ENCODE measurements at places on chromosomes 11 and 22.

- peak; percentile 92 for DNase-seq
Observed at GRCh38 chr11:120335908-120336640, at the start of gene ARHGEF12. Gene ARHGEF12, plus strand, starts transcription at chr11:120336413. Its CDS starts 831 bp downstream, at chr11:120337244.

GRCh38 chr22:24796056-24796455, 10.0 kb upstream of the SGSM1 start:
- DNase-seq: no peak

DNA sequence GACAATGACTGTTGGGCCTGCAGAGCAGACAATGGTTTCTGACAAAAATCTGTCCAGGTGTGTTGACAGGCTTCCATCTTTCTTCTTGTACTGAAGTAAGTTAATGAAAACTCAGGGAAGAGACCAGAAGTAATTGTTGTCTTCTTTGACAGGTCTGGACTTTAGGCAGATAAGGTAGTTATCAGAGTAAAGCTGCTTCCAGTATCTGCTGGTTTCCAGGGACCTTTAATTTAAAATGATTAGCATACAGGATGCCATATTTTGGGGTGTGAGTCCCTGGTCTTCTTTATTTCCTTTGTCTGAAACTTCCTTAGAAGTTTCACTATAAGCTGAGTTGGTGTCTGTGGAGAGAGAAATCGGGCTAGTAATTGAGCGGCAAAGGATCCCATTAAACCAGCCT, 1.4 kb downstream of the TMX2 start:
- DNase-seq: no peak

GRCh38 chr11:58757439-58757838, 25.7 kb upstream of the GLYAT start:
- DNase-seq: no peak

- DNase-seq: no peak
Observed at GRCh38 chr11:11374358-11375148, 21.5 kb upstream of the CSNK2A3 start.

- DNase-seq: no peak
Observed at GRCh38 chr22:49239264-49240015, 588.2 kb downstream of the BRD1 start.

- no peak for DNase-seq
Observed at GRCh38 chr11:14203321-14203720, 155.7 kb downstream of the RRAS2 start.

DNA sequence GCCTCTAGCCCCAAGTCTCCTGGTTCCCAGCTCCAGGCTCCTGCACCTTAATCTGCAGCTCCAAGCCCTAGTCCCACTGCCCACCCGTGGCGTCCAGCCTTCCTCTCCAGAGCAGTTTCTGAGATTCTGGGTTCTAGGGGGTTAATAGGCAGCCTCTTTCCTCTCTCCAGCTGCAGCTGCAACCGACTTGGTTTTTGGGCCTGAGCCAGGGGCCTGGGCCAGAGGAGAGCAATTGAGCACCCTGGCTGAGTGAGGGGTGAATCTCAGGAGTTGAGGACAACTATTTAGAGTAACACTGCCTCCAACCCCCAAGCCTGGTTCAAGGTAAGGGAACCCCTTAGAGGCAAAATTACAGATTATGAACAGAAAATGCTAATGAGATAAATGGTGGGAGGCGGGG, 9.0 kb upstream of the CHRM1 start:
- DNase-seq: no peak

GRCh38 chr11:38019072-38019775, 1421.2 kb upstream of the RAG2 start:
- no peak for DNase-seq

GRCh38 chr22:50485221-50486131, 1.2 kb upstream of the MIOX start:
- no peak for DNase-seq

DNA sequence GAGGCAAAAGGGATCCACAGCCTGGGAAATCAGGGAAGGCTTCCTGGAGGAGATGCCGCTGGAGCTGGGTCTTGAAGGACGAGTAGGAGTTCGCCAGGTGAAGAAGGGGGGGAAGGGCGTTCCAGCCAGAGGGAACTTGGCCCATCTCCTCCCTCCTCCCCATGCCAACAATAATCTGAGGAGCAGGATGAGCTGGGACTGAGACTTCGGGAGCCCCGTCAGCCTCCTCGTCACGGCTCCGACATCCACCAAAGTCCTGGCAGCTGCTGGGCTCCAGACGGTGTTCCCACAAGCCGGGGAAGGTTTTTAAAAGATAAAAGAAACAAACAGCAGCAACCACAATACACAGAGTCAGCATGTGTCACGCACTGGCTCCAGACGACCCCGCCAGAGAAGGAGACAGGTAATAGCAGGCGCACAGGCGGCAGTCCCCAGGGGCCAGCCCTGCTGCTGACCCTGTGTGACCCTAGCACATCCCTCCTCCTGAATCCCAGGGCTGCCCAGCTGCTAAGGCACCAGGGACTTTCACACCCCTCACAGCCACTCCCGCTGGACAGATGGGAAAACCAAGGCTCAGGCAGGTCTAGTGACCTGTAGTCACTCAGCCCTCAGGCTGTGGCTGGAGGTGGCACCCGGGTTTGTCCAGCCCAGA, 37.3 kb downstream of the NUP50 start:
- no peak for DNase-seq

DNA sequence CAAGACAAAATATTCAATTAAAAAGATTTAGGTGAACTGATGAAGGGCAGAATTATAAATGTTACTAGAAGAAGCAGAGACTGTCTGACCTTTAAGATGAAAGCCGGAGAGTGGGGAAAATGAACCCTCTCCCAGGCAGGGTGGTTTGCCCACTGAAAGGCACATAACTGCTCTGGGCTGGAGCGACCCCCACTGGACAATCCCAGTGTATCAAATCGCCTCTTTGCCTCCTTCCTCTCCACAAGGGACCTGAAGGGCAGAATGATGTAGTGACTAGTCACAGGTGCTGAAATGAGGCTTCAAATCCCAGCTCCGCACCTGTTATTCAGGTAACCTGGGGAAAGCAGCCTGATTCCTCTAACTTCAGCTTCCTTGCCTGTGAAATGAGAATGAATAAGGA, 69.0 kb downstream of the EFCAB6 start:
- no peak for DNase-seq

GRCh38 chr11:66885950-66886440, 29.1 kb downstream of the LRFN4 start:
- no peak for DNase-seq

DNA sequence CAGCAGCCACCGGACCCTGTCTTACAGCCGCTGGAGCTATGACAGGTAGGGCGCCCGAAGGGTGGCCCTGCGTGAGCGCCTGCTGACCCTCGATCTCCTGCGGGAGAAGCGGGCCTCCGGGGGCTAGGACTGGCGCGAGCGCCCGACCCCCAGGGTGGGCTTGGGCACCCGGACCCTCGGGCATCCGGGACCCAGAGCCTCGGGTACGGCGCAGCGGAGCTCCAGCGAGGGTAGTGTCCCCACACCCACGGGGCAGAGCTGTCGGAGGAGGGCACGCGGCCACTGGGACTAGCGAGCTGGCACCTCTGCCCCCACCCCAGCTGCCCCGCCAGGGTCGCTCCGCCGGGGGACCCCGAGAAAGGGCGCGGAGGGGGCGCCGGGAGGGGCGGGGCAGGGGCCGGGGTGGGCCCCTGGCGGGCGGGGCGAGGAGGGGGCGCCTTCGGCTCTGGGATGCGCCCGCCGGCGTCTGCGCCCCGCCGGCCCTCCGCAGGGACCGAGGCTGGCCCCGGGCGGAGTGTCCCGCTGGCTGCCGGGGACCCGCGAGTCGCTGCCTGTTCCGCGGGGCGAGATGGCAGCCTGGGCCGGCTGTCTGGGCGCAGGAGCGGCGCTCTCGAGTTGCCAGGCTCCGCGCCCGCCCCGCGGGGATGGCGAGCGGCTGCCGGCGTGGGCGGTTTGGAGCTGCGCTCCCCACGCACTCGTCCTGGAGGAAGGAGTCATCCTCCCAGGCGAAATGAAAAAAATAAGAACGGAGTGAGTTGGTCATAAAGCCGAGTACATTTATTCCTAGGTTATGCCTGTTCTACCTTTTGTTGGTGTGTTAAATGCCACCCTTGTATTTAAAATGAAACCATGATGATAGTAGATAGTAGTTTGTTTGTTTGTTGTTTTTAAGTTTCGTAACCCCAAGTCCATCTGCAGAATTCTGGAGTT, 32.4 kb downstream of the EIF3F start:
- no peak for DNase-seq

GRCh38 chr11:45585205-45585604, 80.2 kb downstream of the CHST1 start:
- no peak for DNase-seq

- no peak for DNase-seq
Observed at GRCh38 chr22:42863349-42863961, 6.4 kb upstream of the ARFGAP3 start.

DNA sequence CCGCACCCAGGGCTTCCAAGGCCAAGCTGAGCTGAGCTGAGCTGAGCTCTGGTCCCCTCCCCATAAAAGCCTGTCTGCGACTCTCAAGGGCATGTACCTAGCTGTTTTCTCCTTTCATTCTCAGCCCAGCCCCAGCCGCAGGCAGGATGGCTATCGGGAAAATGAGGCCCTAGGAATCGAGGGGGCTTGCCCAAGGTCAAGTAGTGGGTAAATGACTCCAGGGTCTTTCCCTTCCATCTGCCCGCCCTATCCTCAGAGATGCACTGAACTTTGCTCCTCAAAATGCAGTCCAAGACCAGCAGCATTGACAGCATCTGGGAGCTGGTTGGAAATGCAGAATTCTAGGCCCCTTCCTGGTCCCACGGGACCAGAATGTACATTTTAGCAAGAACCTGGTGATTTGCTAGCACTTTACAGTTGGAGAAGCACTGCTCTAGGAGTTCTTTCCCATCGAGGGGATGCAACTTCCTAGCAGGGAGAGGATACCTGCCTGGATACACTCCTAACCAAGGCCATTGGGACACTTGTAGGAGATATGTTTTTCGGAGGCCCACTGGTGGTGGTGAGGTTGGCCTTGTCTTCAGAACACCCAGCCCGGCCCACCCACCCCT, 43.2 kb upstream of the ACCSL start:
- no peak for DNase-seq

GRCh38 chr11:77865805-77866204, 44.9 kb downstream of the AAMDC start:
- no peak for DNase-seq

DNA sequence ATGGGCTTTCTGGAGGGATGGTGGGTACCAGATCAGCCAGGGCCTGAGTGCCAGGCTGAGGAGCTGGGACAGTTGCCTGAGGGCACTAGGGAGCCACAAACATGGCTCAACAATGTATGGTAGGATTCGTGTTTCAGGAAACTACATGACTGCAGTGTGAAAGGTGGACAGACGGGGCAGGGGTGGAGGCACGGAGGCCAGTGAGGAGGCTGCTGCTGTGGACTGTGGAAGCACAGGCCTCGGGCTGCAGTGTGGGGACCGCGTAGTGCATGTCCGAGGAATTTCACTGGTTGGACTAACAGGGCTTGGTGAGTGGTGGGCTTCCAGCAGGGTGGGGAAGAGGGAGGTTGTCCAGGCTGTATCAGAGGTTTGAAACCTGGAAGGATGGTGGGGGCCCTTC, 7.8 kb downstream of the P2RY2 start:
- no peak for DNase-seq

- DNase-seq: no peak
Observed at GRCh38 chr22:27718186-27719035, 83.1 kb downstream of the MN1 start.

DNA sequence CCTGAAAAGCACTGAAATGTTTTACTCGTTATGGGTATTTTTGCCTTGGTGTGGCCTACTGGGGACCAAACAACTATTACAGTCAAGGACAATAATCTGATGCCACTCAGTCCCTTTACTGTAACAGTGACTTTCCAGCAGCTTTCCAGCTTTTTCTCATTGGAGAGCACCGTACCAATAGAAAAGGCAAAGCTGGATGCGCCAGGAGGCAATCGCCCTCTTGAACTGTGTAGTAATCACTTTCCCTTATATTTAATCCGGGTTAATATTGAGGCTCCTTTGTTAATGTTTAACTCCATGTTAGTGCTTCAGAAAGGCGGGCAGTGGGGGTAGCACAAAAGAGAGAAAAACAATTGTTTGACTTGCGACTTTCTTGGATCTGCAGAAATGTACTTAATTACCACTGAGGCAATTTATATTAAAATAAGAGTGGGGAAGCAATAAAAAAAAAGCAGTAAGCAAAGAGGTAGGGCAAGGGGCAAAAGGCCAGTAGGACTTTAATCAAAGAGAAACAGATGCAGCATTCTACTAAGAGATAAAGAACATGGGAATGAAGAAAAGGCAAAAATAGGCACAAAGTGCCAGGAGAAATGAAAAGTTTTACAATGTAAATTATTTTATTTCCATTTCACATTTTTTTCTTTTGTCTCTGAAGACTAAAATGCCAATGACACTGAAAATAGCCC, 81.6 kb downstream of the LRRC4C start:
- no peak for DNase-seq

DNA sequence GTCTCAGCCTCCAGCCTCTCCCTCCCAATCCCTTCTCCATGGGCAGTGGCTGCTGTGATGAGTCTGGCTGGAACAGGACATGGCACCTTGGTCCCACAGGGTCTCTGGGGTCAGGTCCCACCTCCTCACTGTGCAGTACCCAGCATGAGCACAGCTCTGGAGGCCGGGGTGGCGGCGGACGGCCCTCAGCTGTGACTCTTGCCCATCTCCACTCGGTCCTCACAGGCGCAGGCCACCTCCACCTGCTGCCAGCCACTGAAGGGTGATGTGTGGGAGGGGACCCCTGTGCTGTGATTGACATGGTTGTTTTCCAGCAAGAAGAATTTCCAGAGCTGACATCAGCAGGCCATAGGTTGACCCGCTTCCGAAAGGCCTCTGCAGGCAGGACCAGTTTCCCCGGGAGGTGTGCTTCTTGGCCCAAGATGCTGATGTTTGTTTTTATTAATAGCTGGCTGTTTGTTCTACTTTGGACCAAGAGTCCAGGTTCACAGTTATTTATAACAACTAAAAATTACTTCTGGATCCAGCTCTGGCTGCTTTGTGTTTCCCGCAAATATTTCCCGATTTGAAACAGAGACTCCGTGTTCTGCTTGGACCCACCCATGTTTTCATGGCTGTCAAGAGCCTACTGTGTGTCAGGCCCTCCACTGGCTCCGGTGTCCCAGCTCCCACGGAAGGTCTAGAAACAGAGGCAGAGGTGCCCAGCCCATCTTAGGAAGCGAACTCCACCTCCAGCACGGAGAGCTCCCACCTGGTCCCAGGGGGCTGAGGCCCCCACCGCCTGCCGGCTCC, 45.7 kb downstream of the SCUBE1 start:
- no peak for DNase-seq

DNA sequence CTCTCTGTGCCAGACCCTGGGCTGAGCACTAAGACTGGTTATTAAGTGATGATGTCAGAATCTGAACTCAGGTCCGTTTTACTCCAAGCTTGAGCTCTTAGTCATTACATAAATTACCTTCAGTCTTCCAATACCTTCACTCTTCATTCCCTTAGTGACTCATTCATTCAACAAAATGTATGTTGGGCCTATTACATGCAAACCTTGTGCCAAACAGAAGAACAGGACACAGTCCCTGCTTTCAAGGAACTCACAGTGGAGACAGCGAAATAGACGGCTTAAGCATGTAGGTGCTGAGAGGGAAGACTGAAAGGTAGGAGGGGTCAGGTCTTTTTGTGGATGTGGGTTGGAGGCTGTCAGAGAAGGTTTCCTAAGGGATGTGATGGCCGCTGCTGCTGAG, 3.3 kb downstream of the KCTD14 start:
- no peak for DNase-seq

- no peak for DNase-seq
Observed at GRCh38 chr22:49515475-49515874, 312.2 kb downstream of the BRD1 start.

GRCh38 chr22:31056986-31057599, 24.0 kb upstream of the SMTN start:
- DNase-seq: no peak

- DNase-seq: peak; percentile 7
Observed at GRCh38 chr11:68120273-68121066, 718 bp downstream of the CHKA start.

GRCh38 chr11:107953446-107953845, 25.2 kb downstream of the RAB39A start:
- DNase-seq: no peak

Measured in NCI-H1930 (cell line).